ENCODE measurements at places on chromosomes 3 and 15. TPM values are rescaled to one million over a fixed set of nuclear protein-coding genes. Genes with fewer than 3 reads are reported as not detected.

GNAT1 gene
- not detected for total RNA-seq

CPNE4 gene
- not detected for total RNA-seq

PODXL2 gene
- total RNA-seq: 2.4 TPM

RTP4 gene
- not detected for total RNA-seq

All from hair follicular keratinocyte (primary cell).